ENCODE measurements at places on chromosomes 6 and 20.

GRCh38 chr6:32659856-32660595, 6.4 kb downstream of the HLA-DQB1 start:
- no peak for DNase-seq

DNA sequence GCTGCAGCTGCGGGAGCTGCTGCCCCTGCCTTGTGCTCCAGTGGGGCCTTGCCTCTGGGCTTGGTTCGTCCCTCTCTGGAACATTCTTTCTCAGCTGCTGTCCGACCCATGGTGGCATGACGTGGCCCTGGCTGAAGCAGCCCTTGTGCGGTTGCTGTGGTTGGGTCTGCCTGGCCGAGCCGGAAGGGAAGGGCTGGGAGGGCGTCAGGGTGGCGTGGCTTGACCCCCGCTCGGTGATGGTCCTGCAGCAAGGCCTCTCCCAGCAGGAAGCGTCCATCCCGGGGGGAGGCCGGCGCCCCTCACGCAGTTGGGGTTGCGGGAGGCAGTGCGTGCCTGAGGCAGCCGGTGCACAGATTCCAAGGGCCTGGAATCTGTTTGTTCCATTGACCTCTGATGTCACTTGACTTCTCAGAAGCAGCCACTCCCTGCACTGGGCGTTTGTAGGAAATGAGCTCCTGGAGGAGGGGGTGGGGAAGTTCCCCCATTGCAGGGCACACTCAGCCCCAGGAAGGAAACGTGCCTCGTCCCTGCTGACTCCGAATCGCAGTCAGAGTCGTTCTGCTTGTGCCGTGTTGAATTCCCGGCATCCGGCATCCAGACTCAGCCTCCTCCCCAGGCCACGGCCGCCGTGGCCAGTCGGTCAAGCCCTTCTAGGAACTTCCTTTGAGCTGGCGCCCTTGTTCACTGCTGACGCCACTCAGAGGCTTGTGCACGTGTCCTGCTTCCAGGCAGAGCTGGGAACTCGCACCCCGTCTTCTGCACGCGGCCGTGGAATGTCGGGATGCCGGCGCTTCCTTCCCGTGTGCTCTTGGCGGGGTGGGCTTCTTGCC, 9.7 kb upstream of the TNFRSF6B start:
- no peak for DNase-seq

GRCh38 chr6:111874025-111874415, 768 bp upstream of the FYN start:
- peak; percentile 26 for DNase-seq

DNA sequence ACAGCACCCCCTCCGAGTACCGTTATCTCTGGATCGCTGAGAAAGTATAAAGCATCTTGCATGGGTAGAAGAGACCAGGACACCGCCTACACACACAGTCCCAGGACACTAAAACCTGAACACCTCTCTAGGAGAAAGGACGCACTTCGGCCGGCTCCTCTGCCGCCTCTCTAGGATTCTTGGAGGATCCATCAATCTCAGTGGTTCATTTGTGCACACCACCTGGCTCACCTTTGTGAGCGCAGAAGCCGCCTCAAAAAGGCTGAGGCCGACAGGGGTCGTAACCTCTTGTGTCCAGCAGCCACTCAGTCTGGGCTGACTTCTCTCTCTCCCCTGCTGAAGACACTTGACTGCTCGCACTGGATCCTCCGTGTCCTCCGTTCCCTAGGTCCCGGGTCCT, 13.5 kb downstream of the ZSCAN23 start:
- no peak for DNase-seq

DNA sequence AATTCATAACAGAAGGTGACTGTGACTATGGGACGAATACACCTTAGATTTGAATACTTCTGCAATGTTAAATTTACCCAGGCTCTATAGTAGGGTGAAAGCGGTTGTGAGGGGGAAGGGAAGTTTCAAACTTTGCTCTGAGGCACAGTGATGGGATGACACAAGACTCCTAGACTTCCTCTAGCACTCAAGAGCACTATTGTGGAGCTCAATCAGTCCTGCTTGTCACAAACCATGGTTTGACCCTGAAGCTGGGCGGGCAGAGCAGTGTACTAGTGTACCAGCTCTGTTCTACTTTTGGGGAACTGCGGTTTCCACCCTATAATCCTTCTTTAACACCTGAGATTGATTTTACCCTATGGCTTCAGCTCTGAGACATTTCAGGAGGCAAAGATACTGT, 17.1 kb downstream of the TRIM27 start:
- no peak for DNase-seq

GRCh38 chr20:53914781-53915445, 155.5 kb downstream of the BCAS1 start:
- DNase-seq: no peak

DNA sequence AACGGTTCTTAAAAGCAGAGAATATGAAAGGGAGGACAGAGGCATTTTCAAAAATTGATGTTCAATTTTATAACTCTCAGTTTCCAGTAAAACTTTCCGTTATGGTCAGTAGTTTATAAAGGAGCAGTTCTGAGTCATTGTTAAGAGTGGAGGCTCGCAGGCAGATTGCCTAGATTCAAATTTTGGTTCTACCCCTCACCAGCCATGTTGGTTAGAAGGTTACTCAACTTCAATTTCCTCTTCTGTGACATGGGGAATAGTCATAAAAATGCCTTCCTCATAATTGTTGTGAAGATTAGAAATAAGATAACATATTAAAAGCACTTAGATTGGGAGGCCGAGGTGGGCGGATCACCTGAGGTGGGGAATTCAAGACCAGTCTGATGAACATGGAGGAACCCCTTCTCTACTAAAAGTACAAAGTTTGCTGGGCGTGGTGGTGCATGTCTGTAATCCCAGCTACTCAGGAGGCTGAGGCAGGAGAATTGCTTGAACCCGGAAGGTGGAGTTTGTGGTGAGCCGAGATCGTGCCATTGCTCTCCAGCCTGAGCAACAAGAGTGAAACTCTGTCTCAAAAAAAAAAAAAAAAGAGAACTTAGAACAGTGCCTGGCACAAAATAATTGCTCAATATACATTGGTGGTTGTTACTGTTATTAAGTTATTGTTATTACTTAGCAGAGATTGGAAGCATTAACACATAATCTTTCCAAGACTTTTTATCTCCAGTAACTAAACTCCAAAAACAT, 348.9 kb downstream of the NRN1 start:
- DNase-seq: no peak

- DNase-seq: no peak
Measured at GRCh38 chr6:30747902-30748769, 3.8 kb upstream of the IER3 start.

DNA sequence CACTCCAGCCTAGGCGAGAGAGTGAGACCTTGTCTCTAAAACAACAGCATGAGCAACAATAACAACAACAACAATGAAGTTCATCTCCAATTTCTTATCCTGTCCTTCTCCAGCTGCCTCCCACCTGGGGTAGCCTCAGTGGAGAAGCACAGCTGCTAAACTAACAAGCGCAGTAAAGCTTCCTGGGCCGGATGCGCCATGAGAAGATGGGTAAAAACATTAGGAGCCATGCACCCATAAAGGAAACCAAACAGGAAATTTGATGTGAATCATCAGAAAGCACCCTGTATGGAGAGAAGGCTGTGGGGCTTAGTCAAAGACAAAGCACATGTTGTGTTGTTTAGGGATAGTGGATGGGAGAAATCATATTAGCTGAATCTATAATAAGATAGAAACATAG, 61.1 kb upstream of the CCN6 start:
- DNase-seq: no peak

GRCh38 chr6:90458353-90459224, 128.3 kb downstream of the MAP3K7 start:
- peak; percentile 78 for DNase-seq

- DNase-seq: no peak
Measured at GRCh38 chr6:84791233-84791632, 26.8 kb upstream of the TBX18 start.

DNA sequence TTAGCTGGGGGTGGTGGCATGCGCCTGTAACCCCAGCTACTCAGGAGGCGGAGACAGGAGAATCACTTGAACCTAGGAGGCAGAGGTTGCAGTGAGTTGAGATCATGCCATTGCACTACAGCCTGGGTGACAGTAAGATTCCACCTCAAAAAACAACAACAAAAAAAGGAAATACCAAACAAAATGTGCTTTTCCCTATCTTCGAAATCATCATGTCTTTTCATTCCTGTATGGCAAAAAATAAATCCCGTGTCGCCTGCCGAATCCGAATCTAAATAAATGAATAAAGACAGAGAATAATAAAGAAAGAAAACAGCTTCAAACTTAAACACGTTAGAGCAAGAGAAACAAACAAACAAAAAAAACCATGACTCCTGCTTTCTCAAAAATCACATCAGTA, 11.8 kb downstream of the B4GALT5 start:
- DNase-seq: no peak

GRCh38 chr6:157867155-157867559, 44.1 kb downstream of the SNX9 start:
- no peak for DNase-seq

DNA sequence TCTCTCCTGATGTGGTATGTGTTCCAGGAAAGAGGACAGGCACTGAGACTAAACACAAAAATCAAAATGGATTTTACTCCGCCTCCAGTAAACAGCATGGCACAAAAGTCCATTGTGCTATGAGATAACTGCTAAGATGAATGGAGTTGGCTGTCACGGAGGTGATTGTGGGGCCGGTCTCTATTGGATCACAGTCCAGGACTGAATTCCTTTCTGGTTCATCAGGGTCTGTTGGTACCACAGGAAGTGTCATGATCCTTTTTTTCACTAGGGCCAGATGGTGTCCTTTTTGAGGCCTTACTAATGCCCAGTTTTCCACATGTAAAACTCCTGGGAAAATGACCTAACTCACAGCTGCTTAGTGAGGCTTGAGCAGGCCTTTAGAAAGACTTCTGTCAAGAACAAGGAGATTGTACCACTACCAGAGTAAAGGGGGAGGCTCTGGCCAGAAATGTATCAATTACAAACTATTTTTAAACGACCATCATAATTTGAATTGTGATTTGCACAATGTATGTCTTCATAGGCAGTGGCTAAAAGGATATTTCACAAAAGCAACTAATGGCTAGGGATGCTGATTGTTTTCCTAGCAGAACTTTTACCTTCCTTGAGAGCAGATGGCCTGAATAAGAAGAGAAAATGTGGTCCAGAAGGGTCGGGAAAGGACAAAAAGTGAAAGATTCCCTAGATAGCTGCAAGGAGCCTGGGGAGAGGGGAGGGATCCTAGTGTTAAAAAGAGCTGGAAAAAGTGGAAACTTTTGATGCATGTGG, 192.2 kb upstream of the POU3F2 start:
- DNase-seq: no peak

DNA sequence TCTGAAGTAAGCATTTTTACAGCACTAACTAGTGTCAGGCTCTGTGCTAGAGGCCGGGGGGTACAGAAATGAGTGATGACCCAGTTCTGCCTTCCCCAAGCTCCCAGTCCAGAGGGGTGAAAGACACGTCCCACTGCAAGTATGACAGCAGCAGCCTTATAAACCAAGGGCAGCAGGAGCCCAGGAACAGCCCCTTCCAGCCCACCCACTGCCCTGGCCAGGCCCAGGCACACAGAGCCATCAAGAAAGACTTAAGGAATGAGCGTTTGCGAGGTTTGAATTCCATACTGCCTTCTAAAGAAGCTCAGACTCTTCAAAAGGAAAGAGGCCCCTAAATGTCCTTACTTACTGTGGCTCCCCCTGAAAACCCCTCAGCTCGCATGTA, 10.0 kb downstream of the TRERF1 start:
- DNase-seq: no peak

DNA sequence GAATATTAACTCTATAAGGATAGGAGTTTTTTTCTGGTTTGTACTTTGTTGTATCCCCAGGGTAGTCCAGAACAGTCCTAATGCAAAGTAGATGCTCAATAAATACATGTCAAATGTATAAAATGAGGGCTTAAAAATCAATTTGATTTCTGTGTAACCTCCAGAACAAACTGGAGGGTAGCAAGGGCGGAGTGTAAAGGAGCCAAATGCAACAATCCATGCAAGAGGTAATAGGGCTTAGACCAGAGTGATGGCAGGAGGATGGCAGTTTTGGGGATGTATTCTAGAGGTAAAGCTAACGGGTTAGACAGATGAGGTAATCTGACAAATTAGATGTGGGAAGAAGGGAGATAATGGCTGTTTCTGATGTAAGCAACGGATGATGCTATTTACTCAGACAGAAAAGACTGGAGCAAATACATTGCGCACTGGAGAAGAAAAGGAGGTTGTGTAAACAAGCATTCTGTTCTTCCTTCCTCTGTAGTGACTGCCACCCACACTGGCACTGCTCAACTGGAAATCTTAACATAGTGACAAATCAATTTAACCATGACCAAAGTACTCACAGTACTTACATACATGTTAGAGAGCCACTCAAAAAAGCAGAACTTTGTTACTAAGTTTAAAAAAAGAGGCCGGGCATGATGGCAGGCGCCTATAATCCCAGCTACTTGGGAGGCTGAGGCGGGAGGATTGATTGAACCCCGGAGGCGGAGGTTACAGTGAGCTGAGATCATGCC, 2.0 kb downstream of the ZNF318 start:
- DNase-seq: no peak

GRCh38 chr20:42152575-42152974, 534.4 kb upstream of the CHD6 start:
- DNase-seq: no peak

Measured in activated CD8-positive, alpha-beta memory T cell treated with anti-CD3 and anti-CD28 coated beads for 4 hours (primary cell).